ENCODE measurements at places on chromosomes 1 and 21.
A peak's percentile ranks its signal among the peaks of the same experiment; 100 is the strongest.

- no peak for DNase-seq
These were observed 19.5 kb downstream of the ETS2 start for GRCh38 chr21:38825269-38825668.

DNA sequence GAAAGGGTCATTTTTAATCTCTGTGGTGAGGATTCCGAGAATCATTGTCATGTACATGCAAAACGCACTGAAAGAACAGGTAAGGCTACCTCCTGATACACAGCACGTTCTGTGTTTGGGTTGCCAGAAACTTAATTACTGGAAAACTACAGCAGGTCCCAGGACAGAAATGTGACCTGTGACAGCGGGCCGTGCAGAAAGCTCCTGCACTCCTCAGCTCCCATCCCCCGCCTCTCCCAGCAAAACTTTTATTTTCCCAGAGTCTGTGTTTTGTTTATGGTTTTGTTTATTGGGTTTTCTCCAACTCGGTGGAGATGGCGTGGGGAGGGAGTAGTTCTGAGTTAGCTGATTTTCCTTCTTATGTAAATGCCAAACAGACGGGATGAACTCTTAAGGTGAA, 44.7 kb downstream of the SLC44A3 start:
- DNase-seq: no peak

GRCh38 chr1:116001739-116002487, 25.6 kb downstream of the SLC22A15 start:
- DNase-seq: no peak

DNA sequence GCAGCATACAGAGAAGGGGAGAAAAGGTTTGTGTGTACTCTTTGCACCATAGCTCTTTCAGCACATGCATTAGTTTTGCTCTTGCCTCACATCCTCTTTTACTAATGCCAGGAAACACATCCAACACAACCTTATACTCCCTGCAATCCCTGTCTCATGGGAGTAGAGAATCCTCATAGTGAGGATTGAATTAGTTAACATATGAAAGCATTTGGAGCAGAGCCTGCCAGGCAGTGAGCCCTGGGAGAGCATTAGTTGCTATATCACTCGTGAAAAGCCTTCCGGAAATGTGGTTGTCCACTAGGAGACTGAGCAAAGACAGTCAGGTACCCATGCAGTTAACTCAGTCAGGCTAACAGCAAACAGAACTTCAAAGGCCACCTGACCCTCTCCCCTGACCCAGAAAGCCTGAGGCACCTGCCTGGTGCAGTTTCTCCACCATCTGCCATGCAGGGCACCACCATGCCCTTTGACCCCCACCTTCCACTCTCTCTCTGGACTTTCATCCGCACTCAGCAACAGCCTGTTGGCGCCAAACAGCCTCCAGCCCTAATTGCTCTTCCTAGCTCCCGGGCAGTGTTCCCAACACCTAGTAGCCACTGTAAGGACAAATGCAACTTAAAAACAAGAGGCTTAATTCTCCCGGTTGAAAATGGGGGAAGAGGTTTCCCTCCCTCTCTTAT, 14.9 kb upstream of the AGT start:
- no peak for DNase-seq

GRCh38 chr1:84345220-84345619, 43.7 kb downstream of the SAMD13 start:
- no peak for DNase-seq

DNA sequence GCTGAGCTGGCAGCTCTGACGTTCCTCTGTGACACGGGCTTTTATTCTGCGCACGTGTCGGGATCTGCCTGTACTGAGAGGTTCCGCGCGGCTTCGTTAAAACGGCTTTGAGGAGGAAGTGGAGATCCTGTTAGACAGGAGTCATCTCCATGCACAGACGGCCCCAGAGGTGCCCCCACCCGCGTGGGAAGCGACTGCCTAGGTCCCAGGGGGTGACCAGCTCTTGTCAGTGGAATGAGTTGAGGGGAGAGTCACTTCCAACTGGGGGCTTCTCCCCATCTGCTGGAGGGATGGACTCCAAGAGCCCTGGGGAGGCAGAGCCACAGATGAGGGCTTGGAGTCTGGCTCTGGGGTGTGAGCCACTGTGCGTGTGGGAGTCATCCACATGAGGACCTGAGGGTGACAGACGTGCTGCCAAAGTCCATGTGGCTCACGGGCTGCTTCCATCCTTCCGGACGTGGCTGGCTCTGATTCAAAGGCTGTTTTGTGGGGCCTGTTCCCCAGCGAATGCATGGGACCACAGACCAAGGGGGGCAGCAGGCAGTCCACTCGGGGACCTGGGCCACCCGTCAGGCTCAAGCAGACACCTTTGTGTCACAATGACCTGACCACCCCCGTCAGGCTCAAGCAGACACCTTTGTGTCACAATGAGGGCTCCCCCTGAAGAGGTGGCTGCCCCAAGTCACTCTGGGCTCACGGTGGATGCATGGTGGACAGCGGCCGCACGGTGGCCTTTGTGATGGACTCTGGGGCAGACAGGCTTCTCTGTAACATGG, 26.8 kb downstream of the PTTG1IP start:
- no peak for DNase-seq

DNA sequence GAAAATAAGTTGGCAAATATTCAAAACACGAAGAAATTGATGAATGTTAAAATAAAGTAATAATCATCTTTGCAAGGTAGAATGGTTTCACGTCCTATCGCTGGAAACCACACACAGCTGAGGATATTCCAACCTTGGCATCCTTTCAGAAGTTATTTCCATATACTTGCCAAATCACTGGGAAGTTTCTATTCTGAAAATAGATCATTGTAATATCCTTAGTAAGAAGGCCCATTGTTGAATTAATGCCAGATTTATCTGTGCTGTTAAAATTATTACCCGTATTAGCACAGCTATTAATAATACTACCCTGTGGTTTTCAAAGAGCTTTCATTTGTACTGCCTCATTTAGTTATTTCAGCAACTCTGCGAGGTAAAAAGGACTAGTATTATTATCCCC, 81.1 kb downstream of the OLFM3 start:
- no peak for DNase-seq

GRCh38 chr1:59025201-59025600, 241.4 kb upstream of the JUN start:
- no peak for DNase-seq

DNA sequence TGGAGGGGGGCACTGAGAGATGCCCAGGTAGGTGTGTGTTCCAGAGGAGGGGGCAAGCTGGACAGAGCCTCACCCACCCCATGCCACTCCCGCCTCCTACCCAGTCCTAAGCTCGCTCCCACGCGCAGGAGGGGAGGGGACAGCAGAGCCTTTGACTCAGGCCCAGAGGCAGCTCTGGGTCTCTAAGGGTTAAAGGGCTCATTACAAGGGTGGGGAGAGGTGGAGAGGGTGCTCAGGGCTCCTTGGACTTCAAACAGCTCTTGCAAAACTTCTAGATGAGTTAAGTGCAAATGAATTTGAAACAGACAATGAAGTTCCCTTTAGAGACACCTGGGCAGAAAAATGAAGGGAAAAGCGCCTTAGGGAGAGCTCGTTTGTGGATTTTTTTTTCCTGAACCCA, 104.2 kb upstream of the CASZ1 start:
- no peak for DNase-seq

DNA sequence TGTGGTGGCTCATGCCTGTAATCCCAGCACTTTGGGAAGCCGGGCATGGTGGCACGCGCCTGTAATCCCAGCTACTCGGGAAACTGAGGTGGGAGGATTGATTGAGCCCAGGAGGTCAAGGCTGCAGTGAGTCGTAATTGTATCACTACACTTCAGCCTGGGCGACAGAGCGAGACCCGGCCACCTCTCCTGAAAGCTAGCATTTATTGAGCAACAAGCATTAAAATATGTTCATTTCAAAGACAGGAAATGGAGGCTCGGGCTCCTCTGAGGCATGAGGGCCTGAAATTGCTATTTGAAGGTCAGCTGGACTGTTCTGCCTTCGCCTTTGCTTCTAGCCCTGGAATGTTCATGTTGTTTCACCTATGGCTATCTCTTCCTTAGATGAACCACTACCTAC, 34.5 kb downstream of the SPATA21 start:
- DNase-seq: no peak

DNA sequence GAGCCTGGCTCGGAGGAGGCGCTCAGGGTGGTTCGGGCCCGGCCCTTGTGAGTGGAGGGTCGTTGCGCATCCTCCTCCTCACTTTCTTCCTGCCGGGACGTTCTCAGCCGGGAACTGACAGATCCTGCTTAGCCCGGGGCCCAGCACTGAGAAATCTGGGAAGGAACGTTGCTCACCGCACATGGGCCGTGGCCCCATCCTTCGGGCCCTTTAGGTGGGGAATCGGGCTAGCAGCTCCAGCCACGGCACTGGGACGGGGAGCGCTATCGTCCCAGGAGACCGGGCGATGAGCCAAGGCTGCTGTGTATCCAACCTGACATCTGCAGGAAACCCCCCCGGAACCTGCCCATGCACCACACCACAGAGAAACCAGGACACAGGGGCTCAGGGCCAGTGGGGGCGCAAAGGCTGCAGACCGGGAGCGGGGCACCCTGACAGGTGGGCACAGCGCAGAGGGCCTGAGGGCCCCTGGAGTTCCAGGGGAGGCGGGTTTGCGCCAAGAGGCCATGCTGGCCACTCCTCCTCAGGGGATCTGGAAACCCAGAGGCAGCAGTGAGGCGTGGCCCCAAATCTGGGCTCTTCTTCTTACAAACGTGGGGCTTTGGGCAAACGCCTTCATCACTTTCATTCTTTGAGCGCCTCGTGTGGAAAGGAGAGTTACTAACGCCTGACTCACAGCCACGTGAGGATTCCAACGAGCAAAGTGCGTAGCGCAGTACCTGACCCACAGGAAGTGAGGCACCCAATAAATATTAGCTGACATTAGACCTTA, at the start of gene SH2D5:
Gene SH2D5 (minus strand): TSS at position 116 of the 772 bp plus-strand sequence. CDS start 4,659 bp downstream, outside the sequence.
- DNase-seq: peak; percentile 44

- DNase-seq: peak; percentile 5
These were observed 296.1 kb downstream of the PTPRC start for GRCh38 chr1:198934901-198935305.

- no peak for DNase-seq
These were observed 71.3 kb downstream of the AHCTF1 start for GRCh38 chr1:246860401-246860800.

DNA sequence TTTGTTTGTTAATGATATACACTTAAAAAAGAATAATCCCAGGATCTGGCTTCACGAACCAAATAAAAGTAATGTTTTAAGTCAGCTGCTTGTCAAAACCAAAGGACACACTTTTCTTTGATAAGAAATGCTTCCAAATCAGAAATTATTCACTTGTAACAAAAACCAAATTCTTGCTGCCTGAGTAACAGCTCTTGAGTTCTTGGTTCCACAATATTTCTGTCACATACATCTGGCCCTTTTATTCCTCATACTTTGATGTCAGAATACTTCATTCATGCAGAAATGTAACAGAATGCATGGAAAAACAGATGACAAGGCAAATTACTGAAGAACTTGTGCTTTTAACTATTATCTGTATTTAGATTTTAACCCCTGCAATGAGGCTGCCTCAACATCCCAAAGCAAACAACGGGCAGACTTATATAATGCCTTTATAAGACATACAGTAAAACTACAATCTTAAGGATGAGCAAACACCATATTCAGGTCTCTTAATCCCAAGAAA, 1.5 kb downstream of the VAMP4 start:
- DNase-seq: no peak

- no peak for DNase-seq
These were observed 179.4 kb downstream of the ZBTB18 start for GRCh38 chr1:244230470-244230869.

- no peak for DNase-seq
These were observed 8.2 kb upstream of the TGFBR3 start for GRCh38 chr1:91894036-91894761.

DNA sequence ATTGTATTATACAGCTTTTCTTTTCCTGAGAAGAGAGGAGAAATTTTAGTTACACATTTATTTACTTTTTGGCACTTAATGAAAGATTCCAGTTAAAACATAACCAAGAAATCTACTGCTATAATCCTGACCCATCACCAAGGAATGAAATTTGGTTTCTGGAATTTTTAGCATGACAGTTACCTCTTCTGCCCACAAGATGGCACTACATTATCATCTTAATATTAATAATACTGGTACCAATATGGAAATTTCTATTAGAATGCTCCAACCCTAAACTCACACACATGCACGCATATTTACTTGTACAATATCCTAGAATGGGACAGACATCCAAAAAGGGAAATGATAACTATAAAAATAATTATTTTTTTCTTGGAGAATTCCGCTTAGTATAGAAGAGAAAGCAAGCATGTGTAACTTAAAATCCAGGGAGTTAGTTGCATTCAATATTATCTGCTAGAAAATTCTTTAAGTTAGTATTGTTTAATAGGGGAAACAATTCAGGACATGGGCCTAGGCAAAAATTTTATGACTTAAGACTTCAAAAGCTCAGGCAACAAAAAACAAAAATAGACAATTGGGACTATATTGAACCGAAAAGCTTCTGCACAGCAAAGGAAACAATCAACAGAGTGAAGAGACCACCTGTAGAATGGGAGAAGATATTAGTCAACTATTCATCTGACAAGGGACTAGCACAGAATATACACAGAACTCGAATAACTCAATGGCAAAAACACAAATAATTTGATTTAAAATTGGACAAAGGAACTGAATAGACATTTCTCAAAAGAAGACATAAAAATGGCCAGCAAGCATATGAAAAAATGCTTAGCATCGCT, 37.4 kb downstream of the MAP3K21 start:
- DNase-seq: no peak

DNA sequence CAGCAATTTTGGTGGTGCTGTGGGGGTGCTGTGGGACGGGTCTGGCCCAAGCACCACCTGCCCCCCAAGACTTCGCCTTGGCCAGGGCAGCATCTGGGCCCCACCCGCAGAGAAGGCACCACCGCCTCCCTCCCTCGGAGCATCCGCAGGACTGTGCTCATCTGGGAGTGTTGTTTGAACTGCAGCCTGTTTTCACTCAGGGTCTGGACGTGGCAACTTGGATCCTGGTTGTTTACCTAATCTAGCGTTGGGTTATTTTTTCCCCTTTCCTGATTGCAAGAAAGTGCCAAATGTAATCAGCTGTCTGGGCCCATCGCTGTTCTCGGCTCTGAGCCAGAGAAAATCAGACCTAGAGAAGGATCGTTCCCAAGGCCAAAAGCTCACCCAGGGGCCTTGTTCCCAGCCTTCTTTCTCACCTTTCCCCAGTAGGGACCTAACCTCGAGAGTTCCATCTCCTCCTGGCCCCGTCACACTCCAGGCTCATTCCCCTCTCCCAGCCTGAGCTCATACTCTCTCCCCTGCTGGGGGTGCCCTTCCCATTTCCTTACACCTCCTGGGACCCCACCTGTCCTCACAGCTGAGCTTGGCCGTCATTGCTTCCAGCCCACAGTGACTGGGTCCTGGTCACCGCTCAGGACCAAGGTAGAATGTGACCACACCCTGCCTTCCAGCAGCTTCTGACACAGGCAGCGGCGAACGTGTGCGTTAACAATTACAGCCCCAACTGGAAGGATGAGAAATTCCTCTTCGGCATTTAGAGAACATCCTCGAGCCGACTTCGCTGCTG, 72.0 kb upstream of the FAM20B start:
- no peak for DNase-seq

DNA sequence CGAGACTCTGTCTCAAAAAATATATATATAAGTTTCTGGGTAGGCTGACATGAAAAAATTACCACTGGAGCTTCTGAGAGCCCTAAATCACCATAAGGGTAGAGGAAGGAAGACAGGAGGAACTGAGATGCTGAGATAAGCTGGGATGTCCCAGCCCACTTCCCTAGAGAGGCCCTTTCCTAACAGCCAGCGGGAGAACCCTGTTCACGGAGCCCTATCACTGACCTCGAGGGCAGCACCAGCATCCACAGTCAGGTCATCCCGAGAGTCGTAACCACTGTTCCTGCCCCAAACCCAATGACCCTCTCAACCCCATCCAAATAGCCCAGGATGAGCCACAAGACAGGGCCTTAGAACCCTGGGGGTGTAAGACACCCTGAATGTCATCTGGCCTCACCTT, 77.5 kb downstream of the CD34 start:
- DNase-seq: no peak

GRCh38 chr1:182408435-182409075, 8.1 kb upstream of the TEDDM1 start:
- no peak for DNase-seq
